ENCODE measurements at places on chromosomes 2 and 18.

- DNase-seq: no peak
Measured at GRCh38 chr2:66495788-66496640, 61.1 kb downstream of the MEIS1 start.

DNA sequence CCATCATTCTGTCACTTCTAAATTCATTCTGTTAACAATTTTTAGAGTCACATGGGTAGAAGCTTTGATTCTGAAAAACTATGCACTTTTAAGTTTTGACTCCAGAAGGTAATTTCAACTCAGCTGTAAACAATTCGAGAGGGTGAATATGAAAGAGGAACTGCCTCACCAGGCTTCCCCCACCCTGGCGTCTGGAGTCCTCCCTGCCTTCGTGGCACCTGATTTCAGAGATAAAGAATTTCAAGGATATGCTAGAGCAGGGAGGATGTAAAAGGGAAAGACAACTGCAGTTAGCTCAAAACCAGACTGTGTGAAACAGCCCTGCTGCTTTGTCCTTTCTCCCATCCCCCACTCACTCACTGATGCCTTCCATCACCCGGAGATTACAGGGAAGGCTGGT lies 40.7 kb downstream of the ONECUT2 start:
- no peak for DNase-seq

DNA sequence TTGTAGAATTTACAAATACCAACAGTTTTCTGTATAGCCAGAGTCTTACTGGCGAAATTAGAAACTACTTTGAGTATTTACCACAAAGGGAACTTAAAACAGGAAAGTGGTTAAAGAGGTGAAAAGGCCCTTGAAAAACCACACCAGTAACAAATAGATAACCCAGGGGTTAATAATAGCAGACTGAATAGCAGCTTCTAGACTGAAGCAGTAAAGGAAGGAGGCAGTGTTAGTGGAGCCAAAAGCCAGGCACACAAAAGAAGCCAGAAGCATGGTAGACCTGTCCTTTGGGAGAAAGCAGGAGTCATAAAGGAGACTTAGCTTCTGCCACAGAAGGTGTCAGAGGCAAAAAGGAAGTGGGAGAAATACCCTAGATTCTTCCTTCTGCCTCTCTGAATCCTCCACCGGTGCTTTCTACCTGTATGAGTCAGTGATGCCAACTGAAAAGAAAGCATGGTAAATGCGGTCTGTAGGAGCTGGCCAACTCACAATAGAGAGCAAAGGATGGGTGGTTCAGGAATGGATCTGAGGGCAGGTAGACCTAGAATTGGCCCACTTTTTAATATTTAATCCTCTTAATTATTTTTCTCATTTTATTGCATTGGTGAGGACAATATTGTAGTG lies 97.3 kb downstream of the ARL6IP6 start:
- no peak for DNase-seq

DNA sequence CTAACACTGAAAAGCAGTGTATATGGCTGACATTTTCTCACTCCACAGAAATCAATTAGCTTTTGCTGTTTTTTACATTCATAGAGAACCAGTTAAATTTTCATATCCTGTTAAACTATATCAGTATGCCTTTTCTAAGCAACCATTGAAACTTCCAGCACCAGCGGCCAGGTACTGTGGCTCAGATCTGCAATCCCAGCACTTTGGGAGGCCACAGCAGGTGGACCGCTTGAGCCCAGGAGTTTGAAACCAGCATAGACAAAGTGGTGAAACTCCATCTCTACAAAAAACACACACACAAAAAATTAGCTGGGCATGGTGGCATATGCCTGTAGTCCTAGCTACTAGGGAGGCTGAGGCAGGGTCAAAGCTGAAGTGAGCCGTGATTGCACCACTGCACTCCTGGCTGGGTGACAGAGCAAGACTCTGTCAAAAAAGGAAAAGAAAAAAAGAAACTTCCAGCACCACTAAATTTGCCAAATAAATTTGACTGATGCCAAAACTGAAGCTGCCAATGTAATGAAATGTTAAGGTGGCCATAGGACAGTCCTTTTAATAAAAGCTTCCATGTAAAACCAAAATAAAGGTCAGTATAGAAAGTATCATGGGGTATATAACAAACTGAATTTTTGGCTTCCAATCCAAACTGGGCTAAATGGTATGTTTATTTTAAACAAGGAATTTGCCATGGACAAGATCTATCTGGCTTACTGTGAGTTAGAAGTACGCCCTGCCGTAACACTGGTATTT lies 3.5 kb downstream of the SFT2D3 start:
- DNase-seq: no peak
